Kidney (tissue), 22 donors: ENCODE measurements at places on chromosomes 7 and 10. TPM values are rescaled to one million over a fixed set of nuclear protein-coding genes. Genes with fewer than 3 reads are reported as not detected.

The PDK4 gene
- total RNA-seq = 45.0 TPM

The FOXI2 gene
- total RNA-seq = 1.1 TPM

The AZGP1 gene
- 10.0 TPM for total RNA-seq

The CCL26 gene
- total RNA-seq = 0.88 TPM

The WNT8B gene
- not detected for total RNA-seq

The OGDHL gene
- 82.8 TPM for total RNA-seq

The SUN3 gene
- total RNA-seq = 0.54 TPM
